ENCODE measurements at places on chromosomes 1 and 21.

DNA sequence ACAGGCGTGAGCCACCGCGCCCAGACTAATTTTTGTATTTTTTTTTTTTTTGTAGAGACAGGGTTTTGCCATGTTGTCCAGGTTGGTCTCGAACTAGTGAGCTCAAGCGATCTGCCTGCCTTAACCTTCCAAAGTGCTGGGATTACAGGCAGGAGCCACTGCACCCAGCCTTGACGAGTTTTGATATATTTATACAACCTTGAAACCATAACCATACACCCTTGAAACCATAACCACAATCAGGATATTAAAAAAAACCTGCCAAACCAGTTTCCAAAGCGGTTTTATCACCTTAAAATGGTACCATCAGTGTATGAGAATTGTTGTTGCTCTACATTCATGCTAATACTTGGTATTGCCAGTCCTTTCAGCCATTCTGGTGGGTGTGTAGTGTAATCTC is 3.7 kb upstream of the PHACTR4 start:
- no peak for DNase-seq

GRCh38 chr1:12464045-12464461 is 154.0 kb downstream of the DHRS3 start:
- no peak for DNase-seq

- DNase-seq, result peak; percentile 40
Measured at GRCh38 chr1:156859523-156860112, 701 bp upstream of the INSRR start.

DNA sequence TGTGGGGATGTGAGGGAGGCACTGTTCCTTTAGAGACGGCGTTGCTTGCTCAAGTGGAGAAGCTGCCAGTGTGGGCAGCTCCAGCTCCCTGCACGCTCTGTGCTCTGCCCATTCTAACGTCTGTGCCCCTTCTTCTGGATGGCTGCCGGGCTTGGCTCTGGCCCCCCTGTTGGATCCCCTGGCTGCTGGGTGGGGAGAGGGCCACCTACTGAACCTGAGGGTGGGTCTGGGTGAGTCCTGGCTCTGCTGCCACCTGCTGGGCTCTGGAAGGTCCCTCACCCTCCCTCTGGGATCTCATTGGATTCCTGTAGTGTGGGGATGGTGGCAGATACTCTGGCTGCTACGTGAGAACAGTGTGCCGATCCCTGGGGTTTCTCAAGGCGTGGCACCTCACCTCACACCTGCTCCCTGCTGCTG is 5.0 kb downstream of the PFKL start:
- DNase-seq, result peak; percentile 65

DNA sequence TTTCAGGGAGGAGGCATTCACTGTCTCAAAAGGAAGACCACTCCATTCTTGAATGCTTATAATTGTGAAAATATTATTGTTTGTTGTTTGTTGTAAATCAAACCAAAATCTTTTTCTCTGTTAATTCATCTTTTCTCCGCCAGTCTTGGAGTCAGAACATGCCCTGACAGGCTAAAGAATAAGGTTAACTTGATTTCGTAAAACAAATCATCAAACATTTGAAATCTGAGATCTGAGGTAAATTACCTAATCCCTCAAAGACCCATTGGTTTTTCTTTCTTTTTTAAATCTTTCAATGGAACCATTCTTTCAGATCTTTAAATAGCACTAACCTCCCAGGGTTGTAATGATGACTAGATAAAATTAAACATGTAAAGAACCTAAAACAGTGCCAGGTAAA is 430.1 kb upstream of the PTBP2 start:
- no peak for DNase-seq

DNA sequence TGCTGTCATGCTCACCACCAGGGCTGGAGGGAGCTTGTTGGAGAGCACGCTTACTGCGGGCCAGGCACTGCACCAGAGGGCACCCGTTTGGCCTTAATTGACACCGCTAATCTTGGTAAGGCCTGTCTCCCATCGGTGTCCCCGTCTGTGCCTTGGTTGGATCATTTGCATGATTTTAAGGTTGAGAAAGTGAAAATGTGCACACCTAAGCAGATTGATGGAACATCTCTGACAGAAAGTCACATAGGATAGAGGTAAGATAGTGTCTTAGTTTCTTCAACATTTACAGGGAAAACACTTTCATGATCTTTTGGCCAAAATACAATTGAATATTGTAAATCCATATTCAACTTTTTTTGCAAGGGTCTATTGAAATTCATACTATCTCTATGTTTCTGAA is 255.5 kb downstream of the KCNJ6 start:
- no peak for DNase-seq

DNA sequence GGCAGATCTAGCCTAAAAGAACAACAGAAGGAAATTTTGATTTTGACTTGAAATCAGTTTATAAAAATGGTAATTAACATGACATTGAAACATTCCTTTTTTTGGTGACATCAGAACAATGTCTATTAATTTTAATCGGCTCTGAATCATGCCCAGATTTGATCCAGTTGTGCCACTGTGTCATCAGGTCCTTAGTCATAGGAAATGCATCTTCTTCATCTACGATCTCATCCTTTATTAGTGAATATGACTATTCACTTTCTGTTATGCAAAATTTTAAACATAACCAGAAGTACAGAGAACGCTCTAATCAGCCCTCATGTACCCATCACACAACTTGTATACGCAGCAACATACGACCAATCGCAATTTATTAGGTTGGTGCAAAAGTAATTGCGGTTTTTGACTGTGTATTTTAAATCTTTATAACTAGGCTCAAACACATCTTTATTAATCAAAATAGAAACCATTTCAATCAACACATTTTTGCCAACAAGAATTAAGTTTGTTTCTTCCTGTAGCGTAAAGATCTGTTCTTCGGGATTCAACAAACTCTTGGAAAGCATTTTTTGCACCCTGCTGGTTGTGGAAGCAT is 40.3 kb upstream of the TLR5 start:
- DNase-seq, result no peak

- DNase-seq, result no peak
Measured at GRCh38 chr1:55233145-55233777, 18.1 kb upstream of the USP24 start.

GRCh38 chr1:29880556-29880955 is 644.2 kb downstream of the PTPRU start:
- no peak for DNase-seq

- peak; percentile 37 for DNase-seq
Measured at GRCh38 chr21:38505654-38506523, 7.6 kb upstream of the ERG start.

GRCh38 chr1:15799004-15799867 is 8.2 kb downstream of the UQCRHL start:
- peak; percentile 50 for DNase-seq

- no peak for DNase-seq
Measured at GRCh38 chr1:936348-937264, 12.9 kb downstream of the SAMD11 start.

GRCh38 chr1:109897259-109897955 is 13.2 kb upstream of the CSF1 start:
- DNase-seq, result no peak

- DNase-seq, result no peak
Measured at GRCh38 chr1:71043065-71043464, 4.6 kb downstream of the PTGER3 start.

- no peak for DNase-seq
Measured at GRCh38 chr1:90580176-90580575, 136.9 kb downstream of the BARHL2 start.

DNA sequence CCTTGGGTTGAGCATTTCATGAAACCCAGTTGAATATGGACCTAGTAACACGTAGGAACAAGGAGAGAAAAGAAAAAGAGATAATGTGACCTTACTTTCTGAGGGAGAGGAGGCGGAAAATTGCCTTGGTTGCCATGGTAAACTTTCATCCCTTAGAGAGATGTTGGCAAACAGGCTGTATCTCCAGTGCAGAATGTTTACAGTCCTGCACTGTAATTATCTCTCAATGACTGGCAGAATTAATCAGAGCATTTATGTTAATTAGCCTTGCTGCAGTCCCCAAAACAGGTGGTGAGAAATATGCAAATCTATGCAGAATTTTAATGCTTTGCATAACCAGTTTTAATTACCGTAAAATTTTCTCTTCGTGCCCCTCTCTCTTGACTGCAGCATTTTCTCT is 147.3 kb downstream of the CD247 start:
- DNase-seq, result no peak

- no peak for DNase-seq
Measured at GRCh38 chr1:37472994-37473393, 1.4 kb upstream of the ZC3H12A start.

GRCh38 chr1:1092894-1093609 is 18.9 kb upstream of the RNF223 start:
- no peak for DNase-seq

- DNase-seq, result no peak
Measured at GRCh38 chr1:9345471-9345870, 52.8 kb downstream of the SPSB1 start.

DNA sequence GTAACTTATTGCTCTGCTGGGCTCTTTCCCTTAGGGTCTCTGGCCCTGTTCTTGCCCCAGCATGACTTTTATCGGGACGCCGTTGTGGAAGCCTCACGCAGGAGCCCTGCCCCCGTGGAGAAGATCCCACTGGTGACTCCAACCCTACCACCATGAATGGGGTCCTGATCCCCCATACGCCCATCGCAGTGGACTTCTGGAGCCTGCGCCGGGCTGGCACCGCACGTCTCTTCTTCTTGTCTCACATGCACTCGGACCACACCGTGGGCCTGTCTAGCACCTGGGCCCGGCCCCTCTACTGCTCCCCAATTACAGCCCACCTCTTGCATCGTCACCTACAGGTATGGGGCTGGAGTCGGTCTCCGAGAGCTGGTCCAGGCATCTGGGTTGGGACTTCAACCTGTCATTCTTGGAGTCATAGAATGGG is 322 bp downstream of the DCLRE1B start:
- peak; percentile 79 for DNase-seq

- DNase-seq, result no peak
Measured at GRCh38 chr1:8252266-8252951, 65.5 kb upstream of the SLC45A1 start.

GRCh38 chr1:244963231-244963826 is 99.0 kb upstream of the HNRNPU start:
- no peak for DNase-seq

GRCh38 chr1:219885680-219886079 is 42.7 kb downstream of the SLC30A10 start:
- DNase-seq, result no peak

- DNase-seq, result no peak
Measured at GRCh38 chr1:86708920-86709319, 4.5 kb downstream of the SH3GLB1 start.

- no peak for DNase-seq
Measured at GRCh38 chr21:25862112-25862511, 127.3 kb downstream of the GABPA start.

- no peak for DNase-seq
Measured at GRCh38 chr1:208272311-208272710, 28.1 kb upstream of the PLXNA2 start.

DNA sequence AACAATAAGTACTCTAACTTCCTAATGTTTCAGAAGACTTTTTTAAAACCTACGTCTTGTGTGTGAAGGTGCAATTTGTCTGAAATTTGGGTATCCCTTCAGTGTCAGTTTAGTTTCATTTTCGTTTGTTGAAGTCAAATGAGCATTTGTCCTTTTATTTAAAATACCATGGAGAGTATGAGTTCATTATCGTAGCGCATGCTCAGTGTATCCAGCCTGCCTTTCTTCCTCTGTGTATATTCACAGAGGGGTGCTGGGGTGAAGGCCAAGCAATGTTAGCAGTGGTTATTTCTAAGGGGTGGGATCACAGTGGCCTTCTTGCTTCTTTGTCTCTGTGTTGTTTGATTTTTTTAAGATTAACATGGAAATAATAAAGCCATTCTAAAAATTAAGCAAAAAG is 43.2 kb downstream of the CNN3 start:
- no peak for DNase-seq

DNA sequence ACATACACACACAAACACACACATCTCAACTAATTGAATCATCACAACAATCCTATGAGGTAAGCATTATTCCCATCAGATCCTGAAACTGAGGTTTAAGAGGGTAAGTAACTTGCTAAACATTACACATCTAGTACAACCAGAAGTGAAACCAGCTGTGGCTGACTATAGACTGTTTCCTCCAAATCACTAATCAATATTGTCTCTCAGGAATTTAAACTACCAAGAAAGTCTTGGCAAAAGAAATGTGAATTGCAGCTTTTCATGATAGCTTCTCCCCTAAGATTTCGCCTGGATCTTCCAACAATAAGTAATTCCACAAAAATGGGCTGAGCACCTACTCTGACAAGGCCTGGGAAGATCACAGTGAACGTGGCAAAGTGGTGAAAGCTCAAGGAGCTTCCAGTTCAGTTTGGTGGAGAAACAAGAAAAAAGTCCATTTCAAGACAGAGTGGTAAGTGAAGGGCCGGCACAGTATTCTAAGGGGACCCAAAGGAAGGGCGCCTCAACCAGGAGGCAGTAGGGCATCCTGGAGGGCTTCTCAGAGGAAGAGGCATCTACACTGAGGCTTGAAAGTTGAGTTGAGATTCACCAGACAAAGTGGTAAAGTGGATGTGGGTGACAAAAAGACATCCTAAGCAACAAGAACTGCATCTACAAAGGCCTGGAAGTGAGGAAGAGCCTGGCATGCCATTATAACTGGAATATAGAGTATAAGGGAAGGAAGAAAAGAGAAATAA is 22.1 kb downstream of the LRRC52 start:
- DNase-seq, result no peak

GRCh38 chr1:24930260-24931145 is at the start of gene RUNX3:
TSS of gene RUNX3 (minus strand) at chr1:24930276. CDS start at chr1:24929868, 408 bp downstream.
- peak; percentile 88 for DNase-seq

DNA sequence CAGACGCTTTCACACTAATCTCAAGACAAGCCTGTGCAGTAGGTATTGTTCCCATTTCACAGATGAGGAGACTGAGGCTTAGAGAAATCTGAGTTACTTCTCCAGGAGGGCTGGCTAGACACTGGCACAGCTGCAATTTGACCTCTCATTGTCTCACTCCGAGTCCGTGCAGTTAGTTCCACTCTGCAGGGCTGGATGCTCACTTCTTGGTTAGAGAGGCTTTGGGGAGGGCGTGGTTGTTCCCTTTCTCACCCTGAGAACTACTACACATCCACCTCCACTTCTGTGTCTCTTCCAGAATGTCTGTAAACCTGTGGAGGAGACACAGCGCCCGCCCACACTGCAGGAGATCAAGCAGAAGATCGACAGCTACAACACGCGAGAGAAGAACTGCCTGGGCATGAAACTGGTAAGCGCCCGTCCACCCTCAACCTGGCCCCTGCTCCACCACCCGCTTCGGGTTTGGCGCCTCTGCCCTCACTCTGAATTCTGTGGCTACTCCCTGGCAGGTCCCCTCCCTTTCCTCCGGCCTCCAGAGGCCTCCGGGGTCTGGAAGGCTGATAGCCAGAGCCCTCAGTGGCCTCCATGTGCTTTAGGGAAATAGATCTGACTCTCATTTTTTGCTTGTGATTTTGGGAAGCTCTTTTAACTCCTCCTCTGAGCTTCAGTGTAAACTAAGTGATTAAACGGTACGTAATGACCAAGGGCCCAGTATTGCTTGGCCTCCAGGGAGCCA is 29.1 kb downstream of the EIF2D start:
- DNase-seq, result no peak

Data from iPS-NIHi11 (cell line).